ENCODE measurements at places on chromosomes 5 and 9.

- peak; percentile 57 for DNase-seq
These were observed 23.3 kb upstream of the MGAT1 start for GRCh38 chr5:180825768-180826525.

- DNase-seq, result no peak
These were observed 51.9 kb downstream of the MRPL36 start for GRCh38 chr5:1747803-1748085.

GRCh38 chr5:107670087-107670931 lies 428 bp downstream of the EFNA5 start:
- peak; percentile 58 for DNase-seq

DNA sequence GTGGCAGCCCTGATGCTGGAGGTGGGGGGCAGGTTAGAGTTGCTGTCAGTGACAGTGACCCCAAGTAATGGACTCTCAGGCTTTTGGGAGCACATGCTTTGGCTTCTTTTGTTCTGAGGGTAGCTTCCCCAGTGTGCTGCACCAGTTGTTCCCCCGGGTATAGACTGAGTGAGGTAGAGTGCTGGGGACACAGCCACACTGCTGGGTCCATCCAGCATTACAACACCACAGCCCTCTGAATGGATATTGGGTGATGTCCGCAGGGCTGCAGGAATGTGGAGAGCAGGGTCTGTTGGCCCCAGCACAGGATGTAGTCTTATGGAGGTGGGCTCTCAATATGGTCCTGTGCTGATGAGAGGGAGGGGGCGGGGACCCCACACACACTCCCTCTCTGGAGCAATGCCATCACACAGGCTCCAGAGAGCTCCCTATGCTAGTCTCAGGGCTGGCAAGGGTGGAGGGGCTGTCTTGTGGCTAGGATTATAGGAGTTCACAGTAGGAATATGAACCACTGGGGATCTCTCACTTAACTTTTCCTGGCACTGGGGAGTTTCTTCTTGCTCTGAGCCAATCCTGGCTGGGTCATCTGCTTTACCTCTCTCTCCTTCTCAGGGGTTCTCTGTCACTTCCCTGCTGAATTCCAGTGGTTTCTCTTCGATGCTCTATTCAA lies 20.7 kb downstream of the OSMR start:
- DNase-seq, result peak; percentile 48

- peak; percentile 75 for DNase-seq
These were observed 1.1 kb upstream of the G3BP1 start for GRCh38 chr5:151770383-151771258.

- DNase-seq, result no peak
These were observed 13.2 kb downstream of the REEP5 start for GRCh38 chr5:112908854-112909253.

DNA sequence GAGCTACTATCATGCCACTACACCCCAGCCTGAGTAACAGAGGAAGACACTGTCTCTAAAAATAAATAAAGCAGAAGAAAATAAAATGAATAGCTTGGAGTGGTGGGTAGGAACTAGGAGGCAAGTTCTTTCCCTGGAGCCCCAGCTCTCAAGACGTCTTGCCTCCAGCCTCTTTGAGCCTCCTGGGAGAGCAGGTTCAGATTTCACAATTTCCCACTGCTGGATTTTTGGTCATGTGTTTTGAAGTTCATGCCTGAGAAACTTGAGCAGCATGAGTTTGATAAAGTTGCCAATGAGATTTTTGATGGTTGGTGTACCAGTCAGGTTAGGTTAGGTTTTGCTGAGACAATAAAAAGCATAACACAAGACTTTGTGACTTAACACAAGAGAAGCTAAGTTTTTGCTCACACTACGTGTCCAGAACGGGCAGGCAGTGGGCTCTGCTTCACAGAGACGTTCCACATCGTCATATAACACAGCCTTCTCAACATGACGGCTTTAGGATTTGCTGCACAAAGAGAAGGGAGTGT lies 4.1 kb upstream of the CCDC69 start:
- DNase-seq, result no peak

- DNase-seq, result peak; percentile 61
These were observed 588 bp downstream of the TRAF2 start for GRCh38 chr9:136886610-136887597.

DNA sequence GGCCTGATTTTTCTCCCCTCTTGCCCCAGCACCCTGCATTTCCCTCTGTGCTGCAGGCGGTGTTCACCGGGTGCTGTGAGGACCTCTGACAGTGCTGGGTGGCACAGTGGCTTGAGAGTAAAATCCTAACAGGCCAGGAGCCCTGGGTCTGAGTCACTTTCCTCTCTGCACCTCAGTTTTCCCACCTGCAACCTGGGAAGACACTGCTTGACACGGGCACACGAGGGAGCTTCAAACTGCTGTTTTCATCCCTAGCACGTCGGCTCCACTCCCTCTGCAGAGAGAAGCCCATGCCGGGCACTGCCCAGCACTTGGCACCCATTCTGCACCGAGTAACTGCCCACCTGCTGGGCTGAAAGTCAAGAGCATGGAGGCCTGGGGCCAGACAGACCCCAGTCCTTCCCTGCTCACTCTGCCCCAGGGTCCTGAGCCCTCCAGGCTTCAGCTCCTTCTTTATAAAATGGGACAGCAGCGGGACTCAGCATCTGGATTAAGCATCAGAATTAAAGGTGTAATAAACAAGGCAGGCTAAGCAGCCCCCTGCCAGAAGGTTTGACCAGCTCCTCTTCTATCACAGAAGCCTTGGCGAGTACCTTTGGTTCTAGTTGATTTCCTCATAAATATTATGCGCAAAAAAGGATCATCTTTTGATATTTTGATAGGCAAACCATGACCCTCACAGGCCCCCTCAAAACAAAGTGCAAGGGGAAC lies 5.2 kb downstream of the GFI1B start:
- DNase-seq, result no peak

DNA sequence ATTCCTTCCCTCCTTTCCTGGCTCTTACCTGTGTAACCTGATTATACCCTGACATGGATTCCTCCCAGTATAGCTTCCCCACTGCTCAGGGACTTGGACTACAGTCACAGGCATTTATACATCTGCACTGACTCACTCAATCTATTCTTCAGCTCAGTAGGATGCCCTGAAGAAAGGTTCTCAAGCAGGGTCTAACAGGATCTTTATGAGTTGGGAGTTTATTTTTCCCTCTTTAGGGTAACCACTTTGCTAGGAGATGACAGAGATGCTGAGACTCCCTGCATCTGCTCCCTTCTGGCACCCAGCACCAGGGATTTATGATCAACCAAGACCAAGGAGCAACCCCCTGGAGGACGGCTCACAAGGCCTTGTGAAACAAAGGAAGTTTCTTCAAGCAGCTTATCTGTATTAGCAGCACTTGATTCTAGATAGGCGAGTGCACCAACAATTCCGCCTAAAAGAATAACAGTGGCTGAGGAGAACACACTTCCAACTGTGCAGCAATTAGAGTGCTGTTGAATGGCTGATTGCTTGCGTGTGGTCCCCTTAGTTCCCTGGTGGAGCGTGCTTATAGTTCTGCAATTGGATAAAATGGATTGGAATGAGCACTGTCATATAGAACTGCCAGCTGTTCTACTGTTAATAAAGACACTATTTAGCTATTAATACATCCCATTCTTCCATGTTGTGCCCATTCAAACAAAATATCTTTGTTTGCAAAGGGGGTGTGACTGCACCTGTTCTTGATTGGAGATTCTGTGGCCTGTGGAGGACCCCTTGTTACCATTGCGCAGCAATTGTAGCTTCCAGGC lies 482.6 kb downstream of the ZNF608 start:
- peak; percentile 10 for DNase-seq

DNA sequence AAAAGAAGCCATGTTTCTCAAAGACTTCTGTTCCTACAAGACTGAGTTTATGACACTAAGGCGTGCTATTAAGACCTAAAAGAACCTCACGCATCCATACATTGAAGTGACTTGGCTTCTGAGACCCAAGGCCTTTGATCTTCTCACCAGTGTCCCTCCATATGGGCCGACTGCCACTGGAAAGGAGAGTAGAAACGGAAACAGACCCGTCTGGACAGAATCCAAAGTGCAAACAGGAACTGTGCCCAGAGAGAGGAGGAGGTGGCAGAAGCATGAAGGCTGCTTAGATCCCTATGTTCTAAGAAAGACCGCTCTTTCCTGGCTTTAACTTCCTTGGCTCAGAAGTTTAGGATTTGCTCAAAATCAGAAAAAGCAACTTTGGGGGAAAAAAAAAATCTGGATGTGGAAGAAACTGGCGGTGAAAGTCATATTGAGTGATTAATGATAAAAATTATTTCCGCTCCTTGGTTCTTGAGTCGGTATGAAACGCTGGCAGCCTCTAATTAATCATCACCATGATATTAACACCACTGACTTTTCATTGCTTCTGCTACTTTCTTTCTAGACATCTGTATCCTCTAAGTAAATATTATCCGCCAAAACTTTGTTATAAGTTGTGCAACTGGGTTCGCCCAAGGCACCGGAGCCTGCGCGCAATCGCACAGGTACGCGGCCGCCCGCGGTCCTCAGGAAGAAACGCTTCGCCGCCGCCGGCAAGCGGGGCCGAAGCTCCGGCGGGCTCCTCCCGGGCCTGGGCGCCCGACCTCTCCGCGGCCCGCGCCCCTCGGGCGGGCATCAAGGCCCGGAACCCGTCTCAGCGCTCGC lies 726 bp downstream of the DAP start:
- DNase-seq, result peak; percentile 74

DNA sequence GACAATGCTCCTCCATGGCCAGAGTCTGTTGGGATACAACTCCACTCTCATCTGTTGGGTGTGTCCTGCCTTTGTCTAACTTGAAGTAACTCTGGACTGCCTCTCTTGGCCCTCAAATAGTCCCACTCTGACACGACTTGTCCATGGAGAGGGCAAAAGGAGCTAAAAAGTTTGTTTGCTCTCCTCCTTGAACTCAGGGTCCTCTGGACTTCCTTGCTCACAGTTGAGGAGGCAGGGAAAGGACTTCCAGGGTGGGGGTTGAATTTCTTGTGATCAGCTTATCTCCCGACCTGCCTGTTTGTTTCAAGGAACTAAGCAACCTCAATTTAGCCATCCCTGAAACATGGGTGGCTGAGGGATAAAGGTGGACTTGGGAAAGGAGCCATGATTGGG lies 11.7 kb downstream of the DNAJB5 start:
- DNase-seq, result no peak

DNA sequence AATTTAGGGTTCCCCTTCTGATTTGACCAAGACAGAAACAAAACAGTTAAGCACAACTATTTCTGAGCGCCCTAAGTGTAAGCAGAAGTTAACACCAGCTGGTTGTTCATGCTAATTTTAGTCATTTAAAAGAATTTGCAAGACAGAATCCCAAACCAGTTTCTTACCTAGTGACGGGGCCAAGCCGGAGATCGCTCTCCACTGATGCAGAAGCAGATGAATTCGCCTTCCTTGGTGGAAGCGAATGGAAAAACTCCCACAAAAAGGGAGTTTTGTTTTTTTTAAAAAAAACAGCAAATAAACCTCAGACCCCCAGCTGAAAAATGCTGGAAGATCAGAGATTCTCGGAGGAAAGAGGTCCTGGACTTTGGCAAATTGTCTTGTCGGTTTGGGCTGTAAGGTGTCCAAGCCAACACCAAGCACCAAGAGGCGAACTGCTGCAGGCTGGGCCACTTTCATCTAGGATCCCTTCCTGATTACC lies 47.4 kb upstream of the GLDC start:
- DNase-seq, result no peak

- DNase-seq, result no peak
These were observed 94.9 kb upstream of the NMUR2 start for GRCh38 chr5:152499814-152500535.

- peak; percentile 59 for DNase-seq
These were observed 481.1 kb upstream of the ZNF608 start for GRCh38 chr5:125227333-125228095.

GRCh38 chr5:141003031-141003430 lies 36.8 kb downstream of the PCDHAC2 start:
- no peak for DNase-seq

GRCh38 chr9:27059907-27060306 lies 49.1 kb upstream of the TEK start:
- DNase-seq, result no peak

- DNase-seq, result no peak
These were observed 97.7 kb upstream of the HCN1 start for GRCh38 chr5:45793638-45794532.

GRCh38 chr5:54837981-54838380 lies 147.4 kb downstream of the ESM1 start:
- DNase-seq, result no peak

- no peak for DNase-seq
These were observed 26.1 kb downstream of the AP3B1 start for GRCh38 chr5:78268356-78268755.

- DNase-seq, result peak; percentile 51
These were observed 64.8 kb downstream of the ERCC6L2 start for GRCh38 chr9:95940265-95940664.

DNA sequence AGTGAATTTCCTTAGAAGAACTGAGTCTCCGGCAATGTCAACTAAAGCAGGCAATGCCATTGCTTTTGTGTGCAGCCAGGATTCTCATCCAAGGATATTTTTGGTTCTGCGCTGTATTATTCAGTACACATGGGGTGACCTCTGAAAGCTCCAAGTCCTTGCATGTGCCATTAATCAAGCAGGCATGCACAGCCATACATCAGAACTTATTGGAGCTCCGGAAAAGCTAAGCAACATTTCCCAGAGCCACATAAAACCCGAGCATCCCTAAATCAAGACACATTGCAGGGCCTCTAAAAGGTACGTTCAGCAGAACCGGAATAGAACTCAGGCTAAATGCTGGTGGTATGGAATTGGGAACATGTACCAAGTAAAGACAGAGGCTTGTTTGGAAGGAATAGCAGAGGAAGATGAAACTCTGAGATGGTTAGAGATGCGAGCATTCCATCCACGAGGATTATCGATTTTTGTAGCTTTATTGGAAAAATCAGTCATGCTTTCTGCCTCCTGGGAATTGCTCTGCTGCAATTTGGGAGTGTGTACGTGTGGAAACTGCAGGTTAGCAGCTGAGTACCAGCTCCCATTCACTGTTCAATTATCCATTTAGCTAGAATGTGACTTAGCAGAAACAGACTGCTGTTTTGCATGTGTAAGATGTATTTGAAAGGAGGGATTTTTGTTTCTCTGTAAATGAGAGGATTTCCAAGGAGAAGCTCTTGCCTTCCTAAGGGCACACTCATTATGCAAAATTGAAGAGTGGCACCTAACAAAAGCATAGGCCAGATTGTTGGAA lies 143.7 kb upstream of the WWC1 start:
- no peak for DNase-seq

DNA sequence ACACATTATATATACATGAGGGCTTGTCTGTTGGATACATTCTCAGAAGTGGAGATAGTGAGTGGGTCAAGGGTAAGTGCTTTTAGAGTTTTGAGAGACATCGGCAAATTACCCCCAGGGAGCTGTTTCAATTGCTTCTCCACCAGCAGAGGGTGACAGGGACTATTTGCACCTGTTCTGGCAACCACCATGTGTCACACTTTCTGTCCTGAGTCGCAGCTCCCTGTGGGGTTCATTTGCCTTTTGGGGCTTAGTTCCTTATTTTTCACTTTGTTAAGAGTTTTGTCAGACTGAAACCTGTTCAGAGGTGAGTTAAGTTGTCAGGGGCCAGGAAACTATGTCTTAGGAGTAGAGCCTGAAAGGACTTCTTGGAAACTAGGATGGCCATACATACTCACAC lies 20.1 kb upstream of the SLC36A1 start:
- no peak for DNase-seq
